Stimulated activated CD4-positive, alpha-beta T cell treated with anti-CD3 and anti-CD28 coated beads, Interleukin-1b, Interleukin-23, amount 100 ng/mL, for 24 hours (primary cell): ENCODE measurements at places on chromosomes 1 and 21.

- no peak for DNase-seq
Measured at GRCh38 chr21:45069711-45070110, 4.7 kb upstream of the ADARB1 start.

DNA sequence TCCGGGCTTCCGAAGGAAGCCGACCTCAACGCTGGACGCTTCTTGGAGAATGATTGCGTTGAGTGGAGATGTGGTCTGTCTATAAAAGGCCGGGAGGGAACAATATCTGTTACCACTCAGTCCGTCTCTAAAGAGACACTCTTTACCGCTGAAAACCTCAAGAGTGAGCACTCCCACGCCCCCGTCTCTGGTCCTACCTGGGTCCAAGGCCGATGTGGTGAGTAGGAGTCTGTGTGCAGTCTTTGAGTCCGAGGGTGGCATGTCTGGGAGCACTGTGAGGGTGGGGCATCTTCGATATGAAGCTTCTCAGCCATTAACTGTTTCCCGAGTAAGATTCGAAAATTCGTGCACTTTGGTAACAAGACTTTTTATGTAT, 576 bp downstream of the ZFP69 start:
- no peak for DNase-seq

DNA sequence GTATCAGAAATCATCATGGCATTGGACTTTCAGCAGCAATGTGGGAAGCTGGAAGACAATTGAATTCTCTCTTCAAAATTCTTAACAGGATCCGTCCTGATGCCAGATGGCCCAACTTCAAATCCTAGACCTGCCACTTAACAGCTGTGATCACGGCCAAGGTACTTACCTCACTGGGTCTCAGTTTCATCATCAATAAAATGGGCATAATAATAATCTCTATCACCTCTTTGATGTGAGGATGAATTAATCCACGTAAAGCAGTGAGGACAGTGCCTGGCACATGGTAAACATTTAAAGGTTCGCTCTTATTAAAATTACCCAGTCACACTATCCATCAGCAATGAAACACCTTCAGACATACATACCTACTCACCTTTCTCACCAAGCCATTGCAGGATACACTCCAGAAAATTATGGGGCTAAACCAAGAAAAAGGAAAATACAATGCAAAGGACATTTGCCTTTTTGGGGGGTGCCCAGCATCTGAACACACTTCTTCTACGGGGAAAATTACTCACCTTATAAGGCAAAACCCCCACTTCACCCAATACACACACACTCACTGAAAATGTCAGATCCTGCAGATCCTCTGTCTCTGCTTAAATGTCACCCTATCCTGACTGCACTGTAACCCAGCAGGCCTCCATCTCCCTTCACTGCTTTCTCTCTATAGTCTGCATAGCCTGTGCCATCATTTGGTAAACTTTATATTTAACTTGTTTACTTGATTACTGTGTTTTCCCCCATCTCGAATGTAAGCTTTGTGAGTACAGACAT, 21.7 kb downstream of the GLIS1 start:
- DNase-seq: no peak

GRCh38 chr21:34862951-34863350, 186.2 kb downstream of the RUNX1 start:
- no peak for DNase-seq

- no peak for DNase-seq
Measured at GRCh38 chr1:207901041-207901653, 9.8 kb downstream of the CD34 start.

DNA sequence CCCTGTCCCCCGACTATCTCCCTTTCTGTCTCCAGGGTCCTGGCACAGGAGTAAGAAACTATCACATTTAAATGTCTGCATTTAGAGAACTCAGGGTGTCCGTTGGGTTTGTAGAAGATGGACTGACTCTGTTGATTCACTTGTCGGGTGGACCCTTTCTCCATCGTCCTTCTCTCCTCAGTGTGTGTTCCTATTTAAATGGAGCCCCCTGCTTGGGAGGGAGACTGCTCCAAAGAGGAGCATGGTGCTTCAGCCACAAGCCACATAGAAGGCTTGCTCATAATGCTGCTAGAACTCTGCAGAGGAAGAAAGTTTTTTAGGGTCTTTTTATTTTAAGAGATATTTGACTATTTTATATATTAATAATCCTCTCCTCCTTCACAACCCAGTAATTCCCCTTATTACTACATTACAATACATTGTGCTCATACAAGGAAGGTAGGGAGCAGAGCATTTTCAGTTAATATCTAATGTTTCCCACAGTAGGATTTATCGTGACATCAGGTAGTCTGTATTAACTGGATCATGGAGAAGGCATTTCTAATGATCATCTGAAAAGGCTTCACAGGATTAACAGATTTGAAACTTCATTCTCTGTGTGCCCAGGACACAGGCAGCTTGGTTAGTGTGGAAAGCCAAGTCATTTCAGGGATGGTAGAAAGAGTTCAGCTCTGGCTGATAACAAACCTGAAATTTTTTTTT, 13.8 kb downstream of the FGGY start:
- no peak for DNase-seq

GRCh38 chr1:226586650-226587422, 38.3 kb downstream of the STUM start:
- no peak for DNase-seq

DNA sequence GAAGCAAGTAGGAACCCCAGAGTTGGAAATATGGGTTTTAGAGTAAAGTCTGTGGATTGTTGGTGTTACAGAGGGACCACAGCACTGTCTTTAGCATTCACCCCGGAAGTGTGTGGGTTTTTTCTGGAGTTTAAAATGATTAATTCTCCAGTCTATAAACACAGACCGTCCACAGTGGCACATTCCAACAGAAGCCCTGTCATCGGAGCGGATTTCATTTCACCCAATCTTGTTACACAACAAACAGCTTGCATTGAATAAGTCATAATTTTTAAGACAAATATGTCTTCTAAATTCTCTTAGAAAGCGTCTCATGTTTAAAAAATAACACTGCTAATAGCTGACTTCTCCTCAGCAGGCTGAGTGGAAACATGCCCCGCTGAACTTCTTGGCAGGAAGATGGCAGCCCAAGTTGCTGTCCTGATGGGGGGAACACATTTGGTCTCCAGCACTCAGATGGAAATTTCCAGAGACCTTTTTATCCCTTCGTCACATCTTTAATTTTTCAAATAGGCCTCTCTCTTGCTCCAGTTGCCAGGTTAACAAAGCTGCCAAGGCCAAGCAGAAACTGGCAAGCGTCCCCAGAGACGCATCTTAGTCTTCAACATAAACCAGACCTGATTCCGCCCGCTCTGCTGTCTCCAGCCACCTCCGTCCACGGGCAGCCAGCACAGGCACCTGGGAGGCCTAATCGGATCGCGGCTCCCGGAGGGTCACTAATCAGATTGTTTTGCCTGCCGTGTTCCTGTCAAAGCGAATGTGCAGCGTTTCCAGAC, 28.8 kb upstream of the SLC19A1 start:
- no peak for DNase-seq

GRCh38 chr1:229221106-229222019, 49.5 kb upstream of the RAB4A start:
- no peak for DNase-seq

- DNase-seq: no peak
Measured at GRCh38 chr1:217553949-217554509, 76.9 kb downstream of the GPATCH2 start.

GRCh38 chr1:154752273-154753030, 117.6 kb downstream of the KCNN3 start:
- DNase-seq: no peak

DNA sequence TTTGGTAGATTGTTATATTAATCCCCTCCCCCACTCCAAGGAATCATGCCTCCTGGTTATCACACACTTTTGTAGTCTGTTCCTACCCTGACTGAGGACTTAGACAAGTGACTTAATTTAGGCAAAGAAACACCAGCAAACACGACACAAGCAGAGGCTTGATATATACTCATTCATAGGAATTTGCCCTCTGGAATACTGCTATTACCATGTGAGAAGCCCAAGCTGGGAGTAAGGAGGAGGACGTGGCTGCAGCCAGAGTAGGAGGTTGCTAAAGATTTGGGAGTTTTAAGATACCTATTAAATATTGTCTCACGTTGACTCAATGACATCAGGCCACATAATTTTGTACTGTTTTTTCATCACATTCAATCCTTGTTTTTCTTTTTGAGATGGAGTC, 100.2 kb downstream of the LRRC53 start:
- no peak for DNase-seq

DNA sequence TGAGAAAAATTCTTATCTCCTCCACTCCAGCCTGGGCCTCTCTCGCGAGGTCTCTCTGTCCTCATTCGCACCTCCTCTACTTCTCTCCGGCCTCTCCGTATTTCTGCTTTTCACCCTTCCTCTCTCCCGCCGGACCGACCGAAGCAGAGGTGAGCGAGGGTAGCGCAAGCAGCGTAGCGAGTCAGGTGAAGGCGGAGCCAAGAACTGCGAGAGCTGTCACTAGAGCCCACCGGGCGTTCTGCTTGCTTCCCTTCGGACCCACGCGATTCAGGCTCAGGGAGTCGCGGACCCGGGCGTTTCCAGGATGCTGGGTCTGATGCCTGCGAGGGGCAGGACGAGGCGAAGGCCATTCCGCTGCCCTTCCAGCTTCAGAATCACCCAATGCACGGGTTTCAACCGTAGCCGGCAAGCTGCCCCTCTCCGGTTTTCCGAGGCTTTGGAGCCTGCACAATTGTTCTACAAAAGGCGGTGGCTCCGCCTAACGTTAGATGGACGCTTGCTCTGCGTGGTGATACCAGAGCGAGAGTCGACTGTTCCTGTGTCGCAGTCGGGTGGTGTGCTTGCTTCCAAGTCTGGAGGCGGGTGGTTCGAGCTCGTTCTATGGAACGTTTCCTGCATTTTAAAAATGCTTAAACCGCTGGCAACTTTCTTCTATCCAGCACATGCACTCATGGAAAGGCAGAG, 310.2 kb downstream of the FAM72C start:
- DNase-seq: no peak

GRCh38 chr1:35269201-35269988, 886 bp downstream of the ZMYM4 start:
- DNase-seq: no peak

- no peak for DNase-seq
Measured at GRCh38 chr1:40305451-40305850, 11.6 kb downstream of the COL9A2 start.

DNA sequence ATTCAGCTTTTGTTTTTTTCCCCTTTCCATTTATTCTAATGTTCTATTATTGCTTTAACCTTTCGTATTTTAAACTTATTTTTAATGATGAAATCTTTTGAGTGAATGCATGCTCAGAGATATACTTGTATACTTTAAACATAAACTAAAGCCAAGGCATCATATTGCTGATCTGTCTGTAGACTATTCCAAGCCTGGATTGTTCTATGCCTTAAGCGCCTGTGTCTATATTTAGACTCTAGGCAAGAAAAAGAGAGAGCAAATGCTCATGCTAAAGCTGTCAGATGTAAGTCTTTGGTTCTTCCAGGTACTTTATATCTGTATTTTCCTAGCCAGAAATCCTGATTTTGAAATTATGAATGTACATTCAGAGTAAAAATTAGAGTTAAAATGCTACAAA, 14.4 kb downstream of the SH3GLB1 start:
- DNase-seq: no peak

- DNase-seq: no peak
Measured at GRCh38 chr1:184577319-184577718, 177.3 kb downstream of the EDEM3 start.

- no peak for DNase-seq
Measured at GRCh38 chr1:78292361-78292760, 198.4 kb upstream of the PTGFR start.

GRCh38 chr1:66138613-66139012, 345.9 kb downstream of the PDE4B start:
- DNase-seq: no peak

GRCh38 chr1:115068826-115069585, 20.3 kb downstream of the TSPAN2 start:
- DNase-seq: no peak

DNA sequence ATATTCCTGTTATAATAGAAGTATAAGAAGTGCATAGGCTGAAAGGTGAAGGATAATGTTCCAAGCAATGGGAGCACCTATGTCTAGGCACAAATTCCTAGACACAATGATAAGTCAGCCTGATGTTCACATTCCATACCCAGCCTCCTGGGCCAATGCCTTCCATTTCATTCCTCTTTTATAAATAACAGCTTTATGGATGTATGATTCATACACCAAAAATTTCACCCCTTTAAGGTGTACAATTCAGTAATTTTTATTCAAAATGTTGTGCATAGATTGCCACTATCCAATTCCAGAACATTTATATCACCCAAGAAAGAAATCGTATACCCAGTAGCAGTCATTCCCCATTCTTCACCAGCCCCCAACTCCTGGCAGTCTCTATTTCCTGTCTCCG, 118.8 kb downstream of the BRINP2 start:
- no peak for DNase-seq

- DNase-seq: no peak
Measured at GRCh38 chr1:90381598-90381997, 335.5 kb downstream of the BARHL2 start.

DNA sequence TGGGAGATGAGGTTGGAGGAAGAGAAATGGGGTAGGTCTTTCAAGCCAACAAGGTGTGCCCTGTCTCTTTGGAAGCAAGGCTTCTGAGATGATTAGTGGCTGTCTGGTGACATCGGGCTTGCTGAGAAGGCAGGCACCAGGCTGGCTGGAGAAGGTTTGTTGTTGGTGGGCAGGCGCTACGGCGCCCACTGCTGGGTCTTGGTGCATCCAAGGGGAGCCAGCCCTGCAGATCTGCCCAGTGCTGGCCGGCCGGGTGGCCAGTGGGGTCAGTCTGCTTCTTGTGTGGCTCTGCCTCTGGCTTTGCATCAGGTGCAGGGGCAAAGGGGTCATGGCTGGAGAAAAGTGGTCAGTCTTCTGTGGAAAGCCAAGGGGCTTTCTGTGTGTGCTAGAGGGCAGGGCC, 126.2 kb downstream of the TLR5 start:
- no peak for DNase-seq

DNA sequence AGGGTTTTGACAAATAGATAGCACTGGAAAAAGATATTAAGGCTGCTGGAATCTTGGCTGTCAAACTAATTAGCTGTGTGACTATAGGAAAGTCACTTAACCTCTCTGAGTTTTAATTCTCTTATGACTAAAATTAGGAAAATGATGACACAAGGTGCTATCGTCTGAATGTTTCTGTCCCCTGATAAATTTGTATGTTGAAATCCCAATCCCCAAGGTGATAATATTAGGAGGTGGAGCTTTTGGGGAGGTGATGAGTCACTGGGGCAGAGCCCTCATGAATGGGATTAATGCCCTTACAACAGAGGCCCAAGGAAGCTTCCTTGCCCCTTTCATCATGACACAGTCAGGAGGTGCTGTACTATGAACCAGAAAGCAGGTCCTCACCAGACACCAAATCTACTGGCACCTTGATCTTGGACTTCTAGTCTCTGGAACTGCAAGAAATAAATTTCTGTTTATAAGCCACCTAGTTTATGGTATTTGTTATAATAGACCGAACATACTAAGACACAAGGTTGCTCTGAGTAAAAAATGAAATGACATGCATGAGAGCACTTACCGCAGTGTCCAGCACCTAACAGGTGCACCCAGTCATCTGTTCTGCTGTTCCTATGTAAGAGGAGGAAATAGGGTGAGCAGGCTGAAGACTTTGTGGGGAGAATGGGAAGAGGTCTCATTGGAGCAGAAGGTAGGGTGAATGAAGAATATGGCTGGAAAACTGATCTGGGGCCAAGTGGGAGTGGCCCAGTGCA, 26.3 kb upstream of the DISP1 start:
- DNase-seq: no peak

GRCh38 chr1:30061292-30062220, 661.8 kb downstream of the MATN1 start:
- DNase-seq: no peak
